ENCODE measurements at places on chromosomes 5 and 9. TPM values are rescaled to one million over a fixed set of nuclear protein-coding genes. Genes with fewer than 3 reads are reported as not detected.
A peak's percentile ranks its signal among the peaks of the same experiment; 100 is the strongest.

GRCh38 chr5:33743099-33743498, 148.7 kb downstream of the ADAMTS12 start:
- peak; percentile 71 for DNase-seq

GRCh38 chr9:26129217-26129616, 451.0 kb upstream of the TUSC1 start:
- no peak for DNase-seq

- no peak for DNase-seq
Observed at GRCh38 chr9:4349816-4350418, 50.0 kb upstream of the GLIS3 start.

GRCh38 chr5:84259283-84260045, 125.2 kb downstream of the EDIL3 start:
- DNase-seq = no peak

Gene PROB1
- 0.98 TPM for polyA plus RNA-seq

Gene CAMK2A
- polyA plus RNA-seq = 0.31 TPM

Gene KCNN2
- polyA plus RNA-seq = 0.74 TPM

GRCh38 chr5:52842111-52842510, 54.4 kb downstream of the ITGA1 start:
- DNase-seq = no peak

Gene LCN2
- 842 TPM for polyA plus RNA-seq

Gene FST
- 3.2 TPM for polyA plus RNA-seq

DNA sequence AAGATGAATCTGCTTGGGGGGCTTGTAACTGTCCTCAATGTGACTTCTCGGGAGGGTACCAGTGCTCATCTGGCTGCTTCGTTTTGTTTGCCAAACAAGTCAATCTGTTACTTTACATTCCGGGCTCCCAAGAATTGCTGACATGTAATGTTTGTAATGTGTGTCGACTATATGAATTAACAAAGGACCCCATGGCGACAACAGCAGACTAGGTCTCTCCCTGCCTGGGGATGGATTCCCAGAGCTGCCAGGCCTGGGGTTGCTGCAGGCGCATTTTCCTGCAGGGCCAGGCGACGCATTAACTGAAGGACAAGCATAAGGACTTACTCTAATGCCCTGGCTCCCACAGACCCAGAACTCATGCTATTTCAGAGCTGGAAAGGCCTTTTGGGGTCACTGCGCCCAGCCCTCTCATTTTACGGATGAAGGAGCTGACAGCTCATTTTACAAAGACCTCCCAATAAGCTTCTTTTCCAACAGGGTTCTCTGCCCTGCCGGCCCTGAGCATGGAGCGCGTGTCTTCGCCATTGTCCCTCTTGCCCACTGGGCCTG, 214.8 kb downstream of the TTLL11 start:
- no peak for DNase-seq

DNA sequence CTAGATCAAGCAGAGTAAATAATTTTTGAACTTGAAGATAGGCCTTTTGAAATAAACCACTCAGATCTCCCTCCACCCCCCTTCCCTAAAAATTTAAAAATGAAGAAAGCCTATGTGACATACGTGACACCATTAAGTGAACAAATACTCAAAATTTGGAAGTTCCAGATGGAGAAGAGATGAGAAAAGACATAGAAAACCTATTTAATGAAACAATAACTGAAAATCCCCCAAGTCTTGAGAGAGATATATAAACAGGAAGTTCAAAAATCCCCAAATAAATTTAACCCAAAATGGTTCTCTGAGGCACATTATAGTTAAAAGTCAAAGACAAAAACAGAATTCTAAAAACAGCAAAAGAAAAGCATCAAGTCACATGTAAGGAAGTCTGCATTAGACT, 428.6 kb downstream of the PSAT1 start:
- no peak for DNase-seq

- no peak for DNase-seq
Observed at GRCh38 chr5:9429691-9430215, 116.1 kb downstream of the SEMA5A start.

- no peak for DNase-seq
Observed at GRCh38 chr9:107142896-107143603, 140.0 kb upstream of the RAD23B start.

- peak; percentile 24 for DNase-seq
Observed at GRCh38 chr5:128358826-128359225, 179.2 kb downstream of the FBN2 start.

- DNase-seq = no peak
Observed at GRCh38 chr9:10228082-10228481, 384.7 kb downstream of the PTPRD start.

Gene SOX30
- 0.06 TPM for polyA plus RNA-seq

DNA sequence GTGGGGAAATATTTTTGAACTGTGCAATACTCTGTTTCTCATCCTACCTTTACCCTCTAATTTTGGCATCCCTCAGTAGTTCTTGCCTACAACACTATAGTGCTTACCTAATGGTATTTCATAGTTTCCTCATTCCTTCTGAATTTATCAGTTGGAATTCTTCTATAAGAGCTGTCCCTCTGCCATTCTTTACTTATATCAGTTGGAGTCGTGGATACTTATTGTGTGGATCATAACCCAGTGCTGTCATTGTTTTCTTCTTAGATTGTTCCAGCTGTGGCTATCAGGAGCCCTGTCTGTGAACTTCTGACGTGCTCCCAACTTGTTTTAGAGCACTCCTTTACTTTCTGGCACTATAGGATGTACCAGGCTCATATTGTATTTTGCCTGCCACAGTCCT, 146.1 kb upstream of the OTULINL start:
- DNase-seq = no peak

- no peak for DNase-seq
Observed at GRCh38 chr9:125513668-125514413, 193.2 kb downstream of the MAPKAP1 start.

Gene CCNJL
- 10.4 TPM for polyA plus RNA-seq

DNA sequence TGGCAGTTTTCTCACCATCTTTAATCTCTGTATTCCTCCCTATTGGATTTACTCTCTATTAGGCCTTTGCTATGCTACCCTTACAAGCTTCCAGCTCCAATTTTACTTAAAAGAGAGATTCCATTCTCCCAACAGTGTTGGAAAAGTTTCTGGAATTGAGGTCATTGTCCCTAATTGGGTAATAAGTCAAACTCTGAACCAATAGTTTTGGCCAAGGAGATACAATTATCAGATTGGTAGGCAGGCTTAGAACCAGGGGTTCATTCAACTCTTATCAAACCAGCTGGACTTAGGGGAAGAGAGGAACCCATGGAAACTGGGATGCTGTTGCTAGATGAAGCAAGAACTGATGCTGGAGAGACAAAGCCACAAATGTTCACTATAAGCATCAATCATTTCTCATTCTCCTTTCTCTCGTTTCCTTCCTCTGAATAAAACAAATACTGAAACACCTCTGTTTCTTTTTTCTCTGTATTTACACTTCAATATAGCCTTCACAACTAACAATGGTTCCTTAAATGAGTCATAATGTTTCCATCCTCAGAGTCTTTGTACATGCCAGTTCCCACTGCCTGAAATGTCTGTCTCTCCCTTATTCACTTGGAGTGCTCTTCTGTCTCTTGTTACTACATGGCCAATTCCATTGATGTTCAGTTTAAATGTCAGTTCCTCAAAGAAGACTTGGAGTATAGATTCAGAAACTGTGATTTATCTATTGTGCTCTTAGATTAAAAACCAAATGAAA, 587.3 kb downstream of the GABRG2 start:
- no peak for DNase-seq

Gene SPINK5
- polyA plus RNA-seq = 9.6 TPM

DNA sequence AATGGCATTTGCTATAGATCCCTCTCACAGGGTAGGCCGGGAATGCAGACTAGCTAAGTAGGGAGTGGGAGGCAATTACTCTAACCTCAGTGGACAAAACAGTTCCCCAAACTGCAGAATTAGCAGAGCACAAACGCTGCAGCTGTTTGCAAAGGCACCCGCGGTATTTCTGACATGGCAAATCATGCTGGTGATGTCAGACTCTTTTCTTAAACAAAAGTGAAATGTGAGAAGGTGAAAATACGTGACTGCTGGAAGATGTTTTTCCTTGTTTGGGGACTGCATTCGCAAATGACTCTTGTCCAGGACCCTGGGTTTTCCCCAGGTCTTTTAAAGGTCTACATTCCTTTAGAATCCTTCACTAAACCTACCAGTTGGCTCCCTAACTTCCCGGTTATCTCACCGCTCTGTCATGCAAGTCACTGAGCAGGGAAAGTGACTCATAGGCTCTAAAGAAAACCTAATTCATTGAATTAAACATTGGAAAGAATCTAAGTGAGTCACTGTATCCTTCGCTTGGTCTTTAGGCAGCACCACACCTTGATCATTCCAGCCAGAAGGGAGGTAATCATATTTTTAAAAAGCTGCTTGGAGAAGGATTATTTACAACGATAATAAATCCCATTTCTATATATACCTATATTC, 91.5 kb upstream of the DNAH5 start:
- peak; percentile 67 for DNase-seq

Gene SLC4A9
- 0.06 TPM for polyA plus RNA-seq

DNA sequence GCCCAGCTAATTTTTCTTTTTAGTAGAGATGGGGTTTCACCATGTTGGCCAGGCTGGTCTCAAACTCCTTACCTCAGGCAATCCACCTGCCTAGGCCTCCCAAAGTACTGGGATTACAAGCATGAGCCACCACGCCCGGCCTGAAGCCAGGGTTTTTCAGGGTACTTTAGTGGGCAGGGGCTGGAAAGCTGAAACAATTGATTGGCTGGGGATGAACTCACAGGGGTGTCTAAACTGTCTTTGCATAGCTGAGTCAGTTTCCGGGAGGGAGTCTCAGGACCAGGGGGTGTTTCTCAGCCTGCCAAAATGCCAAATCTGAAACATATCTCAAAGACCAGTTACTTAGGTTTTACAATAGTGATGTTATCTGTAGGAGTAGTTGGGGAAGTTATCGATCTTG, 46.1 kb downstream of the PRUNE2 start:
- DNase-seq = no peak

GRCh38 chr5:85512896-85513295, 1104.8 kb upstream of the COX7C start:
- DNase-seq = no peak

DNA sequence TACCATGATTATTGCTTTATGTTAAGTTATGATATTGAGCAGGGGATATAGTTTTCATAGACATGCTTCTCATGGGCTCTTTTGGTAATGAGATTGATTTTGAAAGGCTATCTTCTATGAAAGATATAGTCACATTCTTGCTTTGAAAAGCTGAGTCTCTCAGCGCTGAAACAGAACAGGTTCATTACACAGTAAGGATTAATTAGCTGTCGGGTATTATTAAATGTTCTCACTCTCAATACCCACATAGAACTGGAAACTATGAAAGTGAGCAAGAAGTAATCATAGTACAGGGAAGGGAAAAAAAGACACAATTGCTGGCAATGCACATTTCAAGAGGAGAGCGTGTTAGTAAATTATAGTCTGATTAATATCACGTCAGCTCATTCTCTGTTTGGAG, 171.6 kb upstream of the GPR151 start:
- DNase-seq = no peak

- no peak for DNase-seq
Observed at GRCh38 chr9:91220021-91220420, 141.7 kb downstream of the AUH start.

Gene FOXD4L5
- not detected for polyA plus RNA-seq

Gene FYB1
- polyA plus RNA-seq = 51.4 TPM

DNA sequence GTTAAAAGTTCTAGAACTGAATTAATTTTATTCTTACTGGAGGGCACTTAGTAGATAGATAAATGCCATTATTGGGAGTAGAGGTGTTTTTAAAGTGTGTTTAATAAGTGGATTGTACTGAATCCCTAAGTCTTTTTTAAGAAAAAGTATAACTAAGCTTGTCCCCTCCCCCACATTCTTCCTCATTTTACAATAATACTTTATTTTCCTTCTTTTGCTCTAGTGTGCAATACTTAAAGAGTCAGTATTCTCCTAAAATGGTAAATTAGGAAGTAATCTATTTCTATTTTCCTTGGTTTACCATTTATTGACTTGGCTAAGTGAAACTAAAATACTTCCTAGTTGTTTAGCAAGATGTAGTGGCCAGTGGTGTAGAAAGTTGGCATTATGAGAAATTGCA, 11.6 kb downstream of the UBLCP1 start:
- DNase-seq = no peak

Gene PCDHGB6
- 2.2 TPM for polyA plus RNA-seq

GRCh38 chr9:137879052-137879451, 1.5 kb downstream of the CACNA1B start:
- no peak for DNase-seq

Gene NEK6
- polyA plus RNA-seq = 57.2 TPM

DNA sequence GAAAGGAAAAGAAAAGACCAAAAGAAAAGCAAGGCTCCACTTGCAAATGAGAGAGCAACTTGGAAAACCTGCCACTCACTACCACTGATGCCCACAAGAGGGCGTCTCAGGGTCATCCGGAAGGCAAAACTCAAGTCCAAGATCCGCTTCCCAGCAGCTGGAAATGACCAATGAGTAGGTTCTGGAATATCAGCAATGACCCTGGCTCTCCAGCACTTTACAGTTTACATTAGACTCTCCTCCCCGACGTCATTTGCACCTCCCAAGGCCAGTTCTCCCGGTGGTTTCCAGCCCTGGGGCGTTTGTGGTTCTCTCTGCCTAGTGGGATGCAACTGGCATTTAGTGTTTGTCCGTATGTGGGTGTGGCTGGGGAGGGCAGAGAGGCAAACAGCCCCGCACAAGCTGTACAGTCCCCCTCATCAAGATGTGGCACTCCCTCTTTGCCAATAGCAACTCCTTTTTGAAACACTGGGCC, 193.8 kb upstream of the ZNF618 start:
- peak; percentile 88 for DNase-seq

- DNase-seq = peak; percentile 59
Observed at GRCh38 chr9:72396247-72397091, 31.5 kb upstream of the ZFAND5 start.

Gene CDO1
- polyA plus RNA-seq = 5.4 TPM

Gene GLE1
- 19.4 TPM for polyA plus RNA-seq

DNA sequence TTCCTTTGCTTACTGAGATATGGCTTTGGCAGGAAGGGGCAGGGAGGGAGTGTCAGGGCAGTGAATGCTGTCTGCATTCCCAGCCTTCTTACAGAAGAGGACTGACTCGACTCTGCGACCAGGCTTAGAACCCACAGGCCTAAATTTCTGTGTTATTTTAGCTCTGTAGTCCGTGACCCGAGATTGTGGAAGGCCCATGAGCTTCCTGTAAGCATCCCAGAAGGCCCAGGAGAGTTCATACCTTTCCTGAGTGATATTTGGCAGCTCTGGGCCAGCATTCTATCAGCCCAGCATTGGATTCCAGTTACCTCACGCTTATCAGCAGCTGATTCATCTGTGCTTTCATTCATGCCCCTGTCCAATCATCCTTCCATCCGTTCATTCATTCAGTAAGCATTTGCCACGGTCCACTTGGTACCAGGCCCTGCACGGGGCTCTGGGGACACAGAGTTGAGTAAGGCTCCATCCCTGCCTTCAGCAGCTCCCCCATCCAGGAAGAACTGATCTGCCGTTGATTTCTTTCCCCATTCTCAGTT, 28.2 kb upstream of the RPL26L1 start:
- DNase-seq = no peak

DNA sequence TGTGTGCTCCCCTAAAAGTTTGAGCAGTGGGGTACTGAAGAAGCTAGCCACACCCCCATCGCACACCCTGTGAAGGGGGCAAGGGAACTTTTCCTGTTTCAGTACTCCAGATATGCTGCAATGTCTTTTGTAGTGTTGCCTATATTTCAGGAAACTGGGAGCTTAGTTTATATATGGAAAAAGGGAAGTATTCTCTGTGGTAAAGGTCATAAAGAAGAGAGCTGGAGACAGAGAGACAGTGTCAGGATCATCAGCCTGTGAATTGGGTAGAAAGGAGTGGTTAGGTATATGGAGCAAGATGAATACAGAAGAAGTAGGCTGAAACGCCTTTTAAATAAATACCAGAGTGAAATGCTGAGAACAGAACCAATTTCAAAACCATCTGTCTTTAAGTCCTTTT, 82.2 kb upstream of the C9orf72 start:
- DNase-seq = no peak

- no peak for DNase-seq
Observed at GRCh38 chr5:146254223-146254622, 50.8 kb downstream of the RBM27 start.

All from lung (tissue), 17 donors.